ENCODE measurements at places on chromosomes 12 and 14.

GRCh38 chr12:3557116-3557697 lies 66.2 kb downstream of the PRMT8 start:
- DNase-seq, result no peak

DNA sequence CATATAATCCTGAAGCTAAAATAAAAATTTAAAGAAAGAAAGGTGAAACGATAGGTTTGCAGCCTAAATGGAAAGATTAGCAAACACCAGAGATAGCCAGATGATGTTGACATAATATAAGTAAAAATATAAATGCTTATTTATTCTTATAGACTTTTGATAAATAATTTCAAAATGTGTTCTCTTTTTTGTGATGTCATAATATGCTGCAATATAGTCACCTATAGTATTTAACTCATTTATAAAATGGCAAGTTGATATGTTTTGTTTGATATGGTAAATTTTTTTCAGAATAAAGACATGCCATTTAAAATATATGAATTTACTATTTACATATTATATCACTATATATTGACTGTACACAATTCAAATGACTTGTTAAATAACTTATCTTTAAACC lies 813.4 kb downstream of the LRFN5 start:
- no peak for DNase-seq

GRCh38 chr14:77478796-77479195 lies 19.8 kb downstream of the ISM2 start:
- no peak for DNase-seq

- DNase-seq, result peak; percentile 91
Measured at GRCh38 chr12:6229224-6230218, 29.3 kb downstream of the CD9 start.

GRCh38 chr12:750366-751191 lies 1.8 kb upstream of the WNK1 start:
- no peak for DNase-seq

- DNase-seq, result no peak
Measured at GRCh38 chr12:118188690-118189371, 52.9 kb downstream of the PEBP1 start.

DNA sequence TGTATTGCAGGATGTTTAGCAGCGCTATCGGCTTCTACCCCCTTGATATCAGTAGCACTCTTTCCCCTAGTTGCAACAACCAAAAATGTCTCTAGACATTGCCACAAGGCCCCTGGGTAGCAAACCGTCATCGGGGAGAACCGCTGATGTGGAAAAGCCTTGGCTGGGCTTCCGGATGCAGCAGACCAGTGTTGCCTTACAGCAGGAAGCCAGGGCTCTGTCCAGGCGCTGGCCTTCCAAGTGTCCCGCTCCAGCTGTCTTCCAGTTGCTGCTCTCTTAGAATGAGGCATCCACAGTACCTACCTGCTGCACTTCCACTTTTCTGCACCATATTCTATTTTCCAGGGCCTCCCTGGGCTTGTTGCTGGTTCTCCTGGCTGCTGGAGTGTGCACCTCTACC lies 22.6 kb upstream of the SLC10A1 start:
- DNase-seq, result no peak

DNA sequence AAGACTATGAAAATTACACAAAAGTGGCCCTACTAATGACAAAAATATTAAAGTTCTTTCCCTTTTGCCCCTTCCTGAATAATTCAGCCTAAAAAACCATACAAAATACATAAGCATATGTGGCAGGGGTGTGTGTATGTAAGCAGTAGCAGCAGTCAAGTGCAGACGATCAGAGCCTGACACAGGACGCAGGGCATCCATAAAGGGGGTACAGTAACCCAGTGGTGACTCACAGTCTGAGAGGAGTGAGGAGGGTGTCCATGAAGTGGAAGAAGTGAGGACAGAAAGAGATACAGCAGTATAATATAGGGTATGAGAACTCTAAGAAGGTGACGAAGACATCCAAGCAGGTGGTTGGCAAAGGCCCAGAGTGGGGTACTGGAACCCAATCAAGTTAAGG lies 56.7 kb downstream of the RALGAPA1 start:
- DNase-seq, result no peak

- no peak for DNase-seq
Measured at GRCh38 chr14:43765474-43765873, 741.6 kb downstream of the FSCB start.

DNA sequence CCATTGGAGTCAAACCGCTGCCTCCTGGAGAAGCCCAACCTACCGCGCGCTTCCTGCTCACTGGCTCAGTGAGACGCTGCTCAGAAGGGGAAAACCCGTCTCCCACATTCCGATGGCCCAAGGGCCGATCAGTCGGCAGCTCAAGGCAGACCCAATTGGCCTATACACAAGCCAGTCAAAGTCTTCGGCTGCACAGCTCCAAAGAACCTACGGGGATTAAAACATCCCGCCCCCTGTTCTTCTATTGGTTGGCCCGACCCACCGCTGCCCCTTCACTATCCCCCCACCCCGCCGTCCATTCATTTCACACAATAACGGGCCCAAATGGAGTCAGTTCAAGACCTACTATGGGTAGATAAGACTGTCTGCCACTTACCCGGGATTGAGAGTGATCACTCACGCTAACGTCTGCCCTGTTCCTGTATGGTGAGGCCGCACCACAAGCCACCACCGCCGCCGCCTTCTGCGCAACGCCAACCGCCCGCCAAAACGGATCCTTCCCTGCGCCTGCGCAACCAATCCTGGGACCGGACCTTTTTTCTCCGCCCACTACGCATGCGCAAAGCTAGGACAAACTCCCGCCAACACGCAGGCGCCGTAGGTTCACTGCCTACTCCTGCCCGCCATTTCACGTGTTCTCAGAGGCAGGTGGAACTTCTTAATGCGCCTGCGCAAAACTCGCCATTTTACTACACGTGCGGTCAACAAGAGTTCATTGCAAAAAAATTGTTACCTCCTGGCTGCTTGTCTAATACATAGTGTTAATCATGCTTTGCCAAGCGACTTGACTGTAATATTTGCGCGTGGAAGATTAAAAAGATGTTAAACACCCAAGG lies at the start of gene CBX5:
Gene CBX5 (minus strand): TSS at position 491 of the 836 bp plus-strand sequence. CDS start 22,472 bp downstream, outside the sequence.
- peak; percentile 100 for DNase-seq

All from suppressor macrophage (primary cell).